ENCODE measurements at places on chromosomes 1 and 21.
A peak's percentile ranks its signal among the peaks of the same experiment; 100 is the strongest.

- no peak for DNase-seq
Observed at GRCh38 chr1:62676611-62677356, 11.4 kb downstream of the DOCK7 start.

- peak; percentile 87 for DNase-seq
Observed at GRCh38 chr1:32273391-32274208, 18.3 kb upstream of the HDAC1 start.

DNA sequence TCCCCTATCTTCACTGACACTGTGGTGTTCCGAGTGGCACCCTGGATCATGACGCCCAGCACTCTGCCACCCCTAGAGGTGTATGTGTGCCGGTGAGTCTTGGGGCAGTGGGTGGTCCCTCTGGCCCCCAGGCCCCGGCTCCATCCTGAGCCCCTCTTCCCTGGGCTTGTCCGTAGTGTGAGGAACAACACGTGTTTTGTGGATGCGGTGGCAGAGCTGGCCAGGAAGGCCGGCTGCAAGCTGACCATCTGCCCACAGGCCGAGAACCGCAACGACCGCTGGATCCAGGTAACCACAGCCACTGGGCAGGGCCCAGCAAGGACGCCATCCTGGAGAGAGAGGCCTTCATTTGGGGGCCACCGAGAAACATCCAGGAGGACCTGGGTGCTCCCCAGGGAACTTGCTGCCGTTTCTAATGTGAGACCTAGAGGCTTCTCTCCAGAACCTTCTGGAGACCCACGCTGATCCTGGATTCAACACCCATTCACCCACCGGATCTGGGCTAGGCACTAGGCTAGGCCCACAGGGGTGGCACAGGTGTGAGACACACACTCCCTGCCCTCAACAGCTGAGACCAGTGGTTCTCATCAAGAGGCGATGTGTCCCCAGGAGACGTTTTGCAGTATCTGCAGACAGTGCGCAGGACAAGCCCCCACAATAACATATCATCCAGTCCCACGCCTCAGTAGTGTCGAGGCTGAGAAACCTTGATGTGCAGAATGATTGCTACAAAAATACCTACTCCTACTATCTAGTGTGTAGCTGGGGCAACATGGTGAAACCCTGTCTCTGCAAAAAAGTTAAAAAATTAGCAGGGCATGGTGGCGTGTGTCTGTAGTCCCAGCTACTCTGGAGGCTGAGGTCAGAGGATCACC, 22.2 kb downstream of the PADI3 start:
- no peak for DNase-seq

DNA sequence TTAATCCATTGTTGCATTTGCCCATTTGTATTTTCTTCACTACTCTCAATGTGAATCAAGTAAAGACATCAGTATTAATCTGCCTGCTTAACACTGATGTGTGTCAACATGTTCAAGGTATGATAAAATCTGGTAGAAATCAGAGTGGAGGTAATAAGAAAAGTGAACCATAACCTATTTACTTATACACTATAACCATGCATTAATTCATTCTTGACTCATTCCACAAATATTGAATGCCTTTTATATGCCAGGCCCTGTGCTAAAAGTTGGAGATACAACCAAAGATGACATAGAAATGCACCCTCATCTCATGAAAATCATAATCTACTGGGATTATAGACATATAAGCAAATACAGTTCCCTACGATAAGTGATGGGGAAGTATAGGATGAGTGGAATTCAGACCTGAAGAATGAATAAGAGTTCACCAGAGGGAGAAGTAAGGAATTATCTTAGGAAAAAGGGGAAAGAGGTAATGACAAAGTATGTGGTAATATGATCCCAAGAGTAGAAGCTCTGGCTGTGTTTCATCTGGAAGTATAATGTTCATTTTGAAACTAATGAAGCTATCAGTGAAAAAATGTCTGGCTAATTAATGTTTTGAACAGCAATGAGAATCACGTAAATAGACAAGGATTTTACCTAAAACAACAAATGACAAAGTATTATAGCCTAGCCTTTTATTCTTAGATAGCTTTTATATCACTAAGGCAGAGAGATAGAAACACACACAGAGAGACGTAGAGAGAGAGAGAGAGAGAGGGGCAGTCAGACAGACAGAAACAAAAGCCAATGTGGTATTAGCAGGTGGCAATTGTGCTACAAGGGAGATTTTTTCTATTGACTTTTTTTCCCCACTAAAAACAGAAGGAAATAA, 7.0 kb upstream of the RWDD3 start:
- no peak for DNase-seq

- no peak for DNase-seq
Observed at GRCh38 chr1:181152892-181153633, 64.6 kb downstream of the IER5 start.

- no peak for DNase-seq
Observed at GRCh38 chr1:235745503-235746136, 96.0 kb upstream of the GNG4 start.

GRCh38 chr1:37946703-37947360, at the start of gene INPP5B:
TSS of gene INPP5B (minus strand) at chr1:37947053. CDS start at chr1:37946308, 745 bp downstream.
- peak; percentile 85 for DNase-seq

GRCh38 chr1:163379801-163380200, 58.0 kb downstream of the NUF2 start:
- no peak for DNase-seq

DNA sequence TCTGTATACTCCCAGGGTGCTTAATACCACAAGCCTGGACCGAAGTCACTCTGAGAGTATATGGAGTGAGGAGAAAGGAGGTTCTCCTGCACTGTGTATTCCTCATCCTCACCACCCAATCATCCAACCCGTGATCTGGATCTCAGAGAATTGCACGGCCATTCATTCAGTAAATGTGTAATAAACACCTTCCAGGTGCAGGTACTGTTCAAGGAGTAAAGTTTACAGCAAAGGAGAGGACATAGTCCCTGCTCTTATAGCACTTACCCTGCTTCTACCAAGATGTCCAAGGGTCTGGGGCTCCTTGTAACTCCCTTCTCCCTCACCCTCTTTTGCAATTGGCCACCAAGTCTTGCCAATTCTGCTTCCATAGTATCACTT, 139.2 kb upstream of the JUN start:
- DNase-seq: peak; percentile 4

DNA sequence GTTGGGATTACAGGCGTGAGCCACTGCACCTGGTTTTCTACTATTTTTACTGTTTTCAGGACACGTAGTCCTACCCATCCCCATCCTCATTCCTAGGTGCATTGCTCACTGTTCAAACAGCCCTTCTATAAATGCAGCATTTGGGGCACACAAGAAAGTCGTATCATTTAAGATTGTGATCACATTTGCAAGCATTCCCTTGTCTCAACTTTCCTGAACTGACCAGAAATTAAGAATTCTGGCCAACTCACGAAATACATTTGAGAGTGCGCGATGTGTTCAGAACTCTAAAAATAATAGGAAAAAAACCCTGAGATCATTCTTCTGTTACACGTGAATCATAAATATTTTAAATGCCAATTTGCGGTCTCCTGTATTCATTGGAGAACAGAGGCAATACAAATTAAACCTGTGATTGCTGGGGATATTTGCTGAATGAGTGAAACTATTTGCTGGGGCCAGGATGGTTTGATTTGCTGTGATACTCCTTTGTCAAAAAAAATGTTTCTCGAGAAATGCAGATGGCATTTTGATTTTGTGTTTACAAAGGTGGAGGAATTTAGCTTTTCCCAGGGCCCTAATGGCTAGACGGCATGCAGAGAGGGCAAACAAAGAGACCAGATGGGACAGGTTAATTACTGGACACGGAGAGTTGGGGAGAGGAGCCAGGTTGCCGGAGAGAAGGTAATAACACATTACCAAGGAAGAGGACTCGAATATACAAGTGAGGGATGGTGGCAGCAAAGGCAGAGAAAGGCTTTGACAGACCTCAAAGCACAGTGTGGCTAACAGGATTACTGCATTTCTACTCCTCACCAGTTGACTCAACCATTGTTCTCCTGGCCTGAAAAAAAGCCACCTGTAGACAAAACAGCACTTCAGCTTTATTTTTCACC, 38.4 kb downstream of the STPG1 start:
- DNase-seq: no peak

DNA sequence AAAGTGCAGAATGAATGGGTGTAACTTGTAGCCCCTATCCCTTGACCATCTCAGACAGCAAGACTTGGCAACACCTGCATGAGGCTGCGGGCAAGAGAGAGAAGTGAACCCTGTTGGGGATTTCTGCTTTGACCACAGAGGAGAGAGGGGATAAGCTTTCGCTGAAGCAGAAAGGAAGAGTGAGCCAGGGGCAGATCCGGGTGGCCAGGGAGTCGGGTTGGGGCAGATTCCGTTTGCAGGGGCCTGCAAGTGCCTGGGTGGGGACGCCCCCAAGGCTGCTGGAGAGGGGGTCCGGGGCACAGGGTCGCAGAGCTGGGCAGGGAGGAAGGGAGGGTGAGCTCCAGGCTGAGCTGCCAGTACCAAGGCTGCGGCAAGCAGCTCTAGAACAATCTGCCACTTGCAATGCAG, 25.3 kb upstream of the PIK3CD start:
- peak; percentile 24 for DNase-seq

All from activated CD4-positive, alpha-beta T cell treated with anti-CD3 and anti-CD28 coated beads, Interleukin-2, amount 10 ng/mL, durations not matched to agents 7 days and 5 days (primary cell).